IMR-90 (cell line): ENCODE measurements at places on chromosomes 5 and 9. TPM values are rescaled to one million over a fixed set of nuclear protein-coding genes. Genes with fewer than 3 reads are reported as not detected.

The CRHBP gene
- polyA plus RNA-seq: 0.09 and 0.27 TPM in 2 replicates

The KCNIP1 gene
- not detected in 2 replicates for polyA plus RNA-seq

The SH3PXD2B gene
- 14.4 and 15.0 TPM in 2 replicates for polyA plus RNA-seq

The ALDOB gene
- not detected in 2 replicates for polyA plus RNA-seq

The MORN5 gene
- polyA plus RNA-seq: not detected in 2 replicates

The GNPDA1 gene
- 19.6 and 23.1 TPM in 2 replicates for polyA plus RNA-seq

The SLC34A1 gene
- polyA plus RNA-seq: not detected in 2 replicates

The GPR150 gene
- polyA plus RNA-seq: 0.10 and 0.11 TPM in 2 replicates

The GABRA1 gene
- polyA plus RNA-seq: not detected in 2 replicates

The GBGT1 gene
- 2.4 and 3.2 TPM in 2 replicates for polyA plus RNA-seq

The EFNA5 gene
- 1.4 and 1.5 TPM in 2 replicates for polyA plus RNA-seq
